ENCODE measurements at places on chromosomes 6 and 20. TPM values are rescaled to one million over a fixed set of nuclear protein-coding genes. Genes with fewer than 3 reads are reported as not detected.

The FERMT1 gene
- total RNA-seq = 0.22 TPM

The EZR gene
- 28.6 TPM for total RNA-seq

The HLA-DRB1 gene
- 143 TPM for total RNA-seq

The C6orf15 gene
- not detected for total RNA-seq

The PRND gene
- total RNA-seq = not detected

The CGA gene
- total RNA-seq = not detected

The SYNJ2 gene
- 2.6 TPM for total RNA-seq

The FOXC1 gene
- 4.8 TPM for total RNA-seq

The CCDC170 gene
- total RNA-seq = 10.3 TPM

The EFCAB8 gene
- total RNA-seq = 0.19 TPM

The ZNF322 gene
- total RNA-seq = 18.8 TPM
